Karpas-422 (cell line): ENCODE measurements at places on chromosomes 3 and 15. TPM values are rescaled to one million over a fixed set of nuclear protein-coding genes. Genes with fewer than 3 reads are reported as not detected.

FBXL2 gene
- not detected in 2 replicates for total RNA-seq

DNA sequence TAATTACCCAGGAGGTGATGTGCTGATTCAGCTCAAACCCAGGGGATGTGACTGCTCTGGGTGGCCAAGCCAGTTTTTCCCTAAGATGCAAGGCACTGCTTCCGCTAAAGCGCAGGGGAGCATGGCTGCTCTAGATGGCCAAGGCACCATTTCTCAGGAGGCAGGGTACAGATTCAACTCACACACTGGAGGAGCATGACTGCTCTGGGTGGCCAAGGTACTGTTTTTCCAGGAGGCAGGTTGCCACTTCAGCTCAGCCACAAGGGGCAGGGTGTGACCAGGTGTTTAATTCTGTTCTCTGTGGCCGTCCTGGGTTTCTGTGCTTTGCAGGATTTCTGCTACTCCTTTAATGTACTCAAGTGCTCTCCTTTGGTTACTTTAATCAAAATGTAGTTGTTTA lies 659.3 kb upstream of the ARRDC4 start:
- no peaks in the 10 kb centered on the region for H3K4me1 ChIP-seq
- no peak overlapping the region for H3K27ac ChIP-seq
- no peaks in the 10 kb centered on the region for H3K36me3 ChIP-seq
- H3K4me3 ChIP-seq = no peak overlapping the region
- DNase-seq = no peak

GUCA1C gene
- total RNA-seq = not detected in 2 replicates

DNA sequence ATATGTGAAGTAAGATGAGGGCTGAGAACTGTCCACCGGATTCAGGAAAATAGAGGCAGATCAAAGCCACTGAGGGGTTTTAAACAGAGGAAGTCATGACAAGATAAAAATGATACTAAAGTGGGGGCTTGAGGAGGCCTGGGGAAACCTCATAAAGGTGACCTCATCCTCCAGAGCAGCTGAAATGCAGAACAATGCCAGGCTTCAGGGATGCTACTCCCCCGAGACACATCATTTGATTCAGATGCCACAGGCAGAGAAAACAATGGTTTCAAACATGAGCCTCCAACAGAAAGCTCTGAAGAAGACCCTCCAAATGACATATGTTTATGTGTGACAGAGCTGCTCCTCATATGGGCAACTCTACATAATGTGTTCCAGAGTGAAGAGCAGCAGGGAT lies 6.4 kb downstream of the CFAP20DC start:
- no peaks in the 10 kb centered on the region for H3K27me3 ChIP-seq
- DNase-seq = no peak
- no peak overlapping the region for H3K27ac ChIP-seq

DNA sequence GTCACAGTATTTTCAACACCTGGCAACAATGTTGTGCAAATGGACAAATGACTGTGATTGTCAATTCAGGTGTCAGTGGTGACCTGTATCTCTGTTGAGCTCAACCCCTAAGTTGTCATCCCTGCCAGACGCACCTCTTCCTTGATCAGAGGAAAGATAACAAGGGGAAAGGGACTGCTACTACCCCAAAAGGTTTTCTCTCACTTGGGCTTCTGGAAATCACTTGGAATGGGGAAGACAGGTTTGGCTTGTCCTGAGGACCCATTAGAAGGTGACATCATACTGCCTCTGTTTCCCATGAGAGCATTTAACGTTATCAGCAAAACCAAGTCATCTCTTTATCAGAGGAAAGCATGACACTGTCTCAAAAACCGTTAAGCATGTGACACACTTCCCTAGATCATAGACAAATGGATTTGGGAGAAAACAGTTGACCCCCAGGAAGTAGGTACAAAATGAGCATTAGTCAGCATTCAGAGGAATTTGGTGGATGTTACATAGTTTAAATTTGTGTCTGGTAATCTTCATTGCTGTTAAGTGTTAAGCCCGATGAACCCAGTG lies 769.5 kb downstream of the GRM7 start:
- H3K27ac ChIP-seq = no peak overlapping the region
- no peak for DNase-seq
- no peak overlapping the region for H3K4me3 ChIP-seq
- no peaks in the 10 kb centered on the region for H3K36me3 ChIP-seq
- no peaks in the 10 kb centered on the region for H3K4me1 ChIP-seq

DNA sequence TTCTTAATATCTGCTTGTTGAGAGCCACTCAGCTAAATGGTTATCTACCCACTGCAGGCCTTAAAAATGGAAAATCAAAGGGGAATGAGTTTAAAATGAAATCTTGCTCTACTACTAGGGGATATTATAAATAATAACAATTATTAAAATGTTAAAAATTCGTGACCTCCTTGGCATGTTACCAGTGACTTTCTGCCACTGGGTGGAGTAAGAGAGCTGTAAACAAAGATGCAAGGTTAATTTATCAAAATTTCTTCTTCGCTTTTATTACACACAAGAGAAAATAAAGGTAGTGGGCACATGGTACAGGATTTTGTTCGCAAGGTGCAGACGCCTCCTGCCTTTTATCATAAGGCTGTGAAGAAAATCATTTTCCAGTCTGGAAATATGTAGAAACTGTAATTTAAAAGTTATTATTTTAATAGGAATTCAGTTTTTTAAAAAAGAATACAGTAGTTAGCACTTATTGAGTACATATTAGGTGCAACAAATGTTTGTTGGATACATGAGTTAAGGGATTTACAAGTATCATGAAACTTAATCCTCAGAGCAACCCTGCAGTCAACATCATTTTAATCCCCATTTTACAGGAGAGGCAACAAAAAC lies 272.6 kb downstream of the SUCLG2 start:
- no peak overlapping the region for H3K4me3 ChIP-seq
- H3K27me3 ChIP-seq = no peaks in the 10 kb centered on the region
- no peak overlapping the region for H3K27ac ChIP-seq

GRCh38 chr3:177992993-177993970 lies 543.0 kb upstream of the KCNMB2 start:
- H3K4me1 ChIP-seq = no peaks in the 10 kb centered on the region
- no peaks in the 10 kb centered on the region for H3K27me3 ChIP-seq
- no peak overlapping the region for H3K27ac ChIP-seq
- no peaks in the 10 kb centered on the region for H3K36me3 ChIP-seq
- DNase-seq = no peak

- no peak overlapping the region for H3K27ac ChIP-seq
- H3K36me3 ChIP-seq = no peaks in the 10 kb centered on the region; the same call in 1 of the 2 replicates
- H3K4me1 ChIP-seq = peaks cover 21% of the 10 kb centered on the region
- H3K27me3 ChIP-seq = no peaks in the 10 kb centered on the region
- H3K4me3 ChIP-seq = no peak overlapping the region
Observed at GRCh38 chr3:16148783-16149182, 25.7 kb upstream of the GALNT15 start.

CTXN2 gene
- total RNA-seq = not detected in 2 replicates

ERICH6 gene
- total RNA-seq = 0.22 TPM in 1 of 2 replicates, not detected in the other

DNA sequence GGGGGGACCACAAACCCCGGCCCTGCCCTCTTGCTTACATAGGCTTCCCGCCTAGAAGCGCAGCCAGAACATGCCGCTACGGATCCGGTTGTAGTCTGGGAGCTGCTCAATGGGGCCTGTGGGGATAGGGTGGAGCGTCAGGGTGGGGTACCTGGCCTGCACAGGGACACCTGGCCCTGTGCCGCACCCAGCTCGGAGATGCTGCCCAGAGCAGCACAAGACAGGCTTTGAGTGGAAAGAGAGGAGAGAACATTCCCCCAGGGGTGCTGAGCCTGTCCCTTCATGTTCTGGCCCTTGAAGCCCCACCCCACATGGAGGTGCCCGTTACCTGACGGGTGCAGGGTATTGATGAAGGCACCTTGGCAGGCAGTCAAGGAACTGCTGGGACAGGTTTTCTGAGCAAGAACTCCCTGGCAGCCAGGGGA lies 4.0 kb upstream of the COL7A1 start:
- H3K4me1 ChIP-seq = no peaks in the 10 kb centered on the region
- peaks cover 8% of the 10 kb centered on the region for H3K36me3 ChIP-seq
- DNase-seq = no peak
- no peaks in the 10 kb centered on the region for H3K27me3 ChIP-seq

ACOX2 gene
- not detected in 2 replicates for total RNA-seq

DNA sequence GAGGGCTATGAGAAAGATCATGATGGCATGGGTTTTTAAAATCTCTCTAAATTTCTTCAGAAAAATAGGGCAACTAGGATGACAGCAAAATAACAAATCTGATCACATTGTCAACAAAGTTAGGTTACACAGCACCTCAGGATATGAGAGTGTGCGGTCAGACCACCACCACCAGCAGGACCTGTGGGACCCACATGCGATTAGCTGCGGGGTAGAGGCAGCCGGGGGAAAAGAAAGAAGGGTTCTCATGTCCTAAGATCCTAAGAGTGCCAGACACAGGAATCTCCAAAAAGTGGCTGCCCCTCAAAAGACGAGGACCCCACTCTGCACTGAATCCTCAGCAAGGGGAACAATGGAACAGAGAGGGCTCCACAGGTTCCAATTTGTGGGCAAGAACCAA lies 15.6 kb downstream of the CHRNA3 start:
- no peaks in the 10 kb centered on the region for H3K4me1 ChIP-seq
- H3K27me3 ChIP-seq = no peaks in the 10 kb centered on the region
- H3K36me3 ChIP-seq = no peaks in the 10 kb centered on the region

- no peaks in the 10 kb centered on the region for H3K4me1 ChIP-seq
- H3K27ac ChIP-seq = no peak overlapping the region
- H3K36me3 ChIP-seq = no peaks in the 10 kb centered on the region
- H3K4me3 ChIP-seq = no peak overlapping the region
- no peak for DNase-seq
- H3K27me3 ChIP-seq = no peaks in the 10 kb centered on the region
Observed at GRCh38 chr3:15496341-15496664, 25.2 kb downstream of the COLQ start.

DNA sequence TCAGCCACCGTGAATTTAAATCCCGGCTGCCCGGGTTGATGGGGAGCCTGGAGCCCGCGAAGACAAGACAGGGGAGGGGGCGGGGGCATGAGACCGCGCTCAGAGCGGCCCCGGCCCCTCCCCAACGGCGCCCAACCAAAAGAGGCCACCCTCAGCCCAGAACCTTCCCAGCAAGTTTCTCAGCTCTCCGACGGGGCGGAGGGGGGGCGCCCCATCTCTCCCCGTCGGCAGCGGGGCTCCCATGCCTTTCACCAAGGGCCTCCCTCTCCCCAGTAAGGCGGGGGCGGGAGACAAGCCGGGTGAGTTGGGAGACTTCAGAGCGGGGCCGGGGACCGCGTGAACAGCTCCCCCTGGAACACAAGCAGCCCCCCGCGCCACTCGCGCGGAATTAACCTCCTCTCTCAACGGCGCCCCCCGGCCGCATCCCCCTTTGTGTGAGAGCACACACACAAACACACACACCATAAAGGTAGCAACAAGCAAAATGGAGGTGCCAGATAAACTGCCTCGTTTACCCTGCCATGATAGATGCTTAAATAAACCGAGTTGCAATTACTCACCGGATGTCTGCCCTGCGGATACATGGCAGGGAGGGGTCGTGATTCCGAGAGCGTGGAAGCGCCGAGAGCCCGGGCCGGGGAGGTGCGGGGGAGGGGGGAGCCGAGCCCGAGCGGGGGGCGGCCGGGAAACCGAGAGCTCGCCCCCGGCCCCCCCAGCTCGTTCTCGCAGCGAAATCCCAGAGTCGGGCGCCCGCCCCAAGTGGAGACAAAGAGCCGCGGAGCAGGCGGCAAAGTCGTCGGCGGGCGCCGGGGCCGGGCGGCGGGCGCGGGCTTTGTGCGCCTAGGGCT lies 1.3 kb downstream of the TLE3 start:
- DNase-seq = peak; percentile 69
- peaks cover 59% of the 10 kb centered on the region for H3K4me1 ChIP-seq
- H3K36me3 ChIP-seq = peaks cover 32% of the 10 kb centered on the region

- H3K27ac ChIP-seq = no peak overlapping the region
- no peaks in the 10 kb centered on the region for H3K4me1 ChIP-seq
- H3K27me3 ChIP-seq = no peaks in the 10 kb centered on the region
- no peak overlapping the region for H3K4me3 ChIP-seq
- H3K36me3 ChIP-seq = no peaks in the 10 kb centered on the region
Observed at GRCh38 chr15:89506026-89506686, 9.8 kb upstream of the RHCG start.

DNA sequence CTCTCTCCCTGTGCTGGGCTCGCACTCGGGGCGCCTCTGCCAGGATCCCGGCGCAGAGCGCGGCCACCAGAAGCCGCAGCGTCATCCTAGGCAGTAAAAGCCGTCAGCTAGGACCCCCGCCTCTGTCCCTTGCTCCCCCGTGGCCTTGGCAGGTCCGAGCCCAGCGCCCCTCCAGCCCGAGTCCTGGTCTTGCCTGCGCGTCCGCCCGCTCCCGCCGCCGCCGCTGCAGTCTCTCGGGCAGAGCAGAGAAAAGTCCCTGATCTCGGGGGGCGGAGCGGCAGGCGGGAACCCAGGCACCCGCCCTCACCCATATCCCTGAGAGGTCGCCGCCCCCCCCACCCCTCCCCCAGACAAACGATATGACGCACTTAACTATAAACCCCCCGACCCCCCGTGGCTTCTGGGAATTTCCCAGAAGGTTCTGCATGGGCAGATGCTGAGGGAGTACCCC lies at the start of gene COL7A1:
TSS of gene COL7A1 (minus strand) at position 255 of the 451 bp plus-strand sequence. CDS start at position 85, 170 bp downstream.
- no peaks in the 10 kb centered on the region for H3K4me1 ChIP-seq
- H3K27me3 ChIP-seq = no peaks in the 10 kb centered on the region
- H3K4me3 ChIP-seq = no peak within 1 kb of the TSS
- no peak for DNase-seq
- no peak within 1 kb of the TSS for H3K27ac ChIP-seq

DNA sequence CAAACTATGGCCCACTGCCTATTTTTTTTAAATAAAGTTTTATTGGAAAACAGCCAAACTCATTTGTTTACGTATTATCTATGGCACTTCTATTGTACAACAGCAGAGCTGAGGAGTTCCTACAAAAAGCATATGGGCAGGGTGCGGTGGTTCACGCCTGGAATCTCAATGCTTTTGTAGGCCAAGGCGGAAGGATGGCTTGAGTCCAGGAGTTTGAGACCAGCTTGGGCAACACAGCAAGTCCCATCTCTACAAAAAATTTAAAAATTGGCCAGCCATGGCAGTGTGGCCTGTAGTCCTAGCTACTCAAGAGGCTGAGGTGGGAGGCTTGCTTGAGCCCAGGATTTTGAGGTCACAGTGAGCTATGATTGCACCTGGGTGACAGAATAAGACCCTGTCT lies 142.3 kb downstream of the RORA start:
- peaks cover 5% of the 10 kb centered on the region for H3K4me1 ChIP-seq
- H3K36me3 ChIP-seq = no peaks in the 10 kb centered on the region
- no peak overlapping the region for H3K27ac ChIP-seq

GRM2 gene
- 0.19 and 1.1 TPM in 2 replicates for total RNA-seq

GRCh38 chr3:72601060-72601459 lies 247.2 kb downstream of the SHQ1 start:
- H3K27ac ChIP-seq = no peak overlapping the region
- H3K36me3 ChIP-seq = no peaks in the 10 kb centered on the region
- DNase-seq = no peak
- H3K4me1 ChIP-seq = no peaks in the 10 kb centered on the region

PAK6 gene
- total RNA-seq = 0.45 and 0.69 TPM in 2 replicates

FANCD2OS gene
- total RNA-seq = not detected in 2 replicates

CLEC3B gene
- total RNA-seq = not detected in 2 replicates

CLDN16 gene
- total RNA-seq = not detected in 2 replicates

PPM1L gene
- 1.8 and 3.4 TPM in 2 replicates for total RNA-seq
